ENCODE measurements at places on chromosomes 5 and 9. TPM values are rescaled to one million over a fixed set of nuclear protein-coding genes. Genes with fewer than 3 reads are reported as not detected.

- no peak for DNase-seq
These were observed 199.9 kb downstream of the PCSK5 start for GRCh38 chr9:76090330-76090729.

DNA sequence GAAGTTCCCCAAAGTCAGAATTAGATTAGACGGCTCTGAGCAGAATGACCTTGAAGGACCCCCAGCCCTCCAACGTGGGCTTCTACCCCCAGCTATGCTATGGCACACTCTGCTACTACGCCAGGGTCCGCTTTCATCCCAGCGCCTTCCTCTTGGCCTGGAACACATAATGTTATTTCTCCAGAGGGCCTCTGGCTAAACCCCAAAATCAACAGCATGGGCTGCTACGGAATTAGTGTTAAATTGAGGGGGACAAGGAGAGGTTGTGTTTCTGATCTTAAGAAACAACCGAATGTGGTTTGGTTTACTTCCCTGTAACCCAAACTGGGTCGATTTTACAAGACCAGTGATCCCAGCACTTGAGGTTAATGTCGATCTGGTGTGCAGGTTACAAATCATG, 97.1 kb downstream of the ZNF618 start:
- no peak for DNase-seq

DNA sequence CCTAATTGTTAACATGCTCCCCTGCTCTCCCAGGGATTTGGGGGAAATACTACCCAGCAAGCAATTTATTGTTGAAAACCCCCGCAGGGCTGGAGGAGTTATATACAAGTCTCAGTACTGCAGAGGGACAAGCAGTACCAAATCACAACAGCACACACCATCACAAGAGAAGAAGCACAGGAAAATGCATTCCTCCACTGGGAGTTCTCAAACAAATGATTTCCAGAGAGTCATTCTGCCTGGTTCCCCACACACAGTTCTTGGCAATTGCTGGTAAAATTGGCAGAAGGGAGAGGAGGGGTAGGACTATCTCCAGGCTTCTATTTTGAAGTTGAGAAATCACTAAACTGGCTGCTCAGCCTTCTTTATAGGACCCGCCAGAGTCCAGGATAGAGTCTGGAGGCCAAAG, 16.8 kb downstream of the SIL1 start:
- no peak for DNase-seq

PHF24 gene
- 0.69 TPM for total RNA-seq

GRCh38 chr5:171724468-171725204, 61.0 kb upstream of the SMIM23 start:
- no peak for DNase-seq

GRCh38 chr5:88785746-88786565, 97.0 kb downstream of the MEF2C start:
- DNase-seq: peak; percentile 43

GABBR2 gene
- total RNA-seq: 0.53 TPM

GRCh38 chr5:172768098-172768572, 2.9 kb downstream of the DUSP1 start:
- DNase-seq: no peak

GRCh38 chr9:7909537-7909936, 110.0 kb upstream of the DMAC1 start:
- no peak for DNase-seq
